Right atrium auricular region (tissue), 2 donors: ENCODE measurements at places on chromosomes 5 and 9. TPM values are rescaled to one million over a fixed set of nuclear protein-coding genes. Genes with fewer than 3 reads are reported as not detected.

GRCh38 chr5:158423623-158424200, 564.8 kb upstream of the CLINT1 start:
- no peak for DNase-seq

GRCh38 chr5:78727786-78728761, 79.5 kb upstream of the LHFPL2 start:
- DNase-seq = no peak

GRCh38 chr5:88555674-88556073, 287.0 kb upstream of the TMEM161B start:
- DNase-seq = no peak

DNA sequence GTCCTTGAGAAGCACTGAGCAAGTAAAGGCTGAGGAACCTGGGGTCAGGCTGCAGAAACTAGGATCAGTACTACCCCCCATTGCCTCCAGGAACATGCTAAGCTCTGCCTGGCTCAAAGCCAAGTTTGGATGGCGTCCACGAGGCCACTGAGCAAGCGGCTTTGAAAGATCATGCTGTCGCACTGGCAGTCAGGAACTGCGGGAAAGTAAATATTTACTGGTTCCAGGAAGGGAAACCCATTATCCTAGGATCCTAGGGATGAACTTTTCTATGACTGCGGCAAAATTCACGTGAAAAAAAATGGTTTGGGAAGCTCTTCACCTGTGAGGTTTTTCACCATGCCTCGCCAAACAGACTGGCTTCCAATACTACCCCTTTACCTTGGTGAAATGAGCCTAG, 75.3 kb upstream of the PJA2 start:
- DNase-seq = peak; percentile 67

Gene SPATA31E1
- not detected for total RNA-seq

Gene RNF224
- total RNA-seq = not detected
